Stimulated activated memory B cell treated with anti-CD40 and anti-IgM and Interleukin-4, amounts not matched to agents 10 μg/mL and 1 μg/mL and 100 μg/mL, for 72 hours (primary cell): ENCODE measurements at places on chromosomes 5 and 9.
A peak's percentile ranks its signal among the peaks of the same experiment; 100 is the strongest.

- peak; percentile 100 for ATAC-seq
Observed at GRCh38 chr5:40033411-40033810, 608.6 kb upstream of the DAB2 start.

DNA sequence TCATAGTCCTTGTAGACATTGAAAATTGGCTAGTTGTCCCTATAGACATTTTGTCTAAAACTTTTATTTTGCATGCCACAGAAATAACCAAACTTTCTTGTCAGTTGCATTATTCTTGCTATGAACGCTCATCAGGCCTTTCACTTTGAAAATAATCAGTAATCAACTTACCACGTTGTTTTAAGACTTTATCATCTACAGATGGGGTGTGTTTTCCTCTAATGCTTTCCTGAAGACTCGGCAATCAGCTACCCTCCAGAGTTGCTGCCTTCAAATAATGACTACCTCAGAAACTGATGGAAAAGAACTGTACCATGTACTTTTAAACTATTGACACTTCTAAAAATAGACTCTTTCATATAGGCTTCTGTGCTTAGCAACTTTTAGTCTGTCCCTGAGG lies 33.5 kb upstream of the HSPB3 start:
- ATAC-seq, result no peak

GRCh38 chr9:96413302-96414221 lies 4.6 kb downstream of the ZNF367 start:
- ATAC-seq, result peak; percentile 51

DNA sequence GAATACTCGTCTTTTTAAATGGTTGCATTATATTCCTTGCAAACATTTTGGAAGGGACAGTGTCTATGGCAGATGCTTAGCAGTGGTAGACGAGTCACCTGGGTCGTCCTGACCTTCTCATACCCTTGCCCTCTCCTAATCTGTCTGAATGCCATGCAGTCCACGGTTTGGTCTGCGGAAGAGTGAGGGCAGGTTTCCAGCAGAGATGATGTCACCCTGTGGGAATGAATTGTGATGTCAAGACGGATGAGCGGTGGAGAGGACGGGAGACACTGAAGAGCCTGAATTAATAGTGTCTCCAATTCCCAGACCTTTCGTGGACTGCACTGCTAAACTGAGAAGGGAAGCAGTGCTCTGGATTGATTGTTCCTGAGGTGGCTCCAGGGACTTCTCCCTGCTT lies 329.0 kb upstream of the PANK3 start:
- no peak for ATAC-seq

DNA sequence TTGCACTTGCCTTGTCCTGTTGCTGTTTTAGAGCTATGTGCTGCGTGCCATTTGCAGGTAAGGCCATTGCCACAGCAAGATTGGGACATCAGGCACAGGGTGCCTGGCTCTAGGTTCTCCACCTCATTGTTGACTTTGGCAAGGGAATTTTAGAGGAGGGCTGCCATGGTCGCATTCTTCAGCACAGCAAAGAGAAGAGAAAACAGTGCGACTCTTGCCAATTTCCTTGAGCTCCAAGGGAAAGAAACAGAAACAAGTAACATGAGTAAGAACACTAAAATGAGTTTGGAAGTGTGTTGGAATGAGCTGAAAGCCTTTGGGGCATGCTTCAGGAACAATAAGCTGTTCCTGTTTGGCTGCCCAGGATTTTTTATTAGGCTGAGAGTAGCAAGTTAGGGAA lies 188.1 kb upstream of the IL12B start:
- no peak for ATAC-seq

DNA sequence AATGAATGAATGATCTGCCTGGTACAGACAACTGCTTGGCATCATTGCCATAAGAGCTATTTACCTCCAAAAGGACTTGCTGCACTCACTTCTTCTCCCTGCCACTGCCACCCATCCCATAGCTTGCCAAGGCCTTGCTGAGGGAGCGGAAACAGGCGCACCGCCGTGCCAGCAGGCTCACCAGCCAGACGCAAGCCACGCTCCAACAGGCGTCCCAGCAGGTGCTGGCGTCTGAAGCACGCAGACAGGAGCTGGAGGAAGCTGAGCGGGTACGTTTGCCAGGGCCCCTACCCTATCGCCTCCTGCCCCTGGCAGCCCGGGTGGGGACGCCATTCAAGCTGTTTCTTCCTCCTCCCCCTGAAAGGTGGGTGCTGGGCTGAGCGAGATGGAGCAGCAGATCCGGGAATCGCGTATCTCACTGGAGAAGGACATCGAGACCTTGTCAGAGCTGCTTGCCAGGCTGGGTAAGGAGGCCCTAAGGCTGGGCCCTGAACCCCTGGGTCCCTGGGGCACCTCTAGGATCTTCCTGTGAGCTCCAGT lies 8.9 kb upstream of the AIF1L start:
- no peak for ATAC-seq

GRCh38 chr5:113338628-113339027 lies 96.2 kb downstream of the TSSK1B start:
- ATAC-seq, result no peak

DNA sequence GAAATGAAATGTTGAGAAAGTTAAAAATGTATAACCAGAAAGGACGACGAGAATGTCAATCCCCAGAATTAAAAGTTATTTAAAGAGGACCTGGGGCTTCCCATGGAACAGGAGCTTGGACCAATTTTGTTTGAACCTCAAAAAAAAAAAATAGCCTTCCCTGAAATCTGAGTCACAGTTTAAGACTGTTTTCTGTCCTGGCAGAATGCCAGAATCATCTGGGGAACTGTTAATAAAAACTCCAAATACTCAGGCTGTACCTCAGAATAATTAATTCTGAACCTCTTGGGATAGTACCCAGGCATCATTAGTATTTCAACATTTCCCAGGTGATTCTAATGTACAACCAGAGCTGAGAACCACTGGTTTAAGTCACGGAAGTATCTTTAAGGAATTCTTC lies 102.2 kb upstream of the SLCO6A1 start:
- ATAC-seq, result no peak

DNA sequence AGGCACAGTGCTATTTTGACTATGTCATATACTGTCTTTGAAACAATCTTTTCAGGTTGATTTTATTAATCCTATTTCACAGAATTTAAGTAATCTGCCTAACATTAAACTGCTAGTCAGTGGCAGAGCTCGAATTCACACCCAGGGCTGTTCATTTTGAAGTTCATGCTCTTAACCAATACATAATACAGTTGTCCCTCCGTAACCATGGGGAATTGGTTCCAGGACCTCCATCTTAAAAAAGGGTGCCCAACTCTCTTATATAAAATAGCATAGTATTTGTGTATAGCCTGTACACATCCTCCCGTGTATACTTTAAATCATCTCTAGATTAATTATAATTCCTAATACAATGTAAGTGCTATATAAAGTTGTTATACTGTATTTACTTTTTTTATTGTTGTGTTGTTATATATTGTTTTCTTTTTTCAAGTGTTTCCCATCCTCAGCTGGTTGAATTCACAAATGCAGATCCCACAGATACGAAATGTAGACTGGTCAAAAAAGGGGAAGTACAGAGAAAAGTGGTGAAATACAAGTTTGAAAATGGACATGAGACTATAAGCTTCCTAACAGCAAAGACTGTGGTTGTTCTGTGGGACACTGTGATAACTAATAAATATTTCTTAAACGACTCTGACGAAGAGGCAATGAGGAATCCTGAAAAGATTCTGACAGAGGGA lies 18.3 kb downstream of the RFX3 start:
- peak; percentile 54 for ATAC-seq

DNA sequence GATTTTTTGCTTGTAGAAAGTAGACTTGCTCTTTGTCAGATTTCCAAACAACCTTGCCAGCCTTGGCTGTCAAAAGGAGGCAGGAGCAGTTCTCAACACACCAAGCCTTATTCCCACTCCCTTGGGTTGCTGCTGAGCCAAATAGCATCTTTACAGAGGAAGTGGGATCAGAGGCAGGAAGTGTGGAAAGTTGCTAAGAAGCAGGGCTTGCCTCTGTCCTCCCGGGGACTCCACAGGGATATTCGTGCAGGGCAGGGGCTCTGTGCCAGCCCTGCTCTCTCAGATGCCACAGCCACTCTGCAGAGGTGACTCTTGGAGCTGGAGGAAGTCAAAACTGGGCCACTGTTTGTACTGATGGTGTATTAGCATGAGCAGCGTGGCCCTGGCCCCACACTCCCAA lies 24.3 kb downstream of the PTPDC1 start:
- no peak for ATAC-seq

- ATAC-seq, result no peak
Observed at GRCh38 chr5:111453295-111453694, 59.0 kb downstream of the STARD4 start.

GRCh38 chr5:36657563-36657995 lies 51.2 kb downstream of the SLC1A3 start:
- ATAC-seq, result no peak

- ATAC-seq, result no peak
Observed at GRCh38 chr9:84874022-84874421, 204.5 kb downstream of the NTRK2 start.
